ENCODE measurements at places on chromosomes 16 and 17.

DNA sequence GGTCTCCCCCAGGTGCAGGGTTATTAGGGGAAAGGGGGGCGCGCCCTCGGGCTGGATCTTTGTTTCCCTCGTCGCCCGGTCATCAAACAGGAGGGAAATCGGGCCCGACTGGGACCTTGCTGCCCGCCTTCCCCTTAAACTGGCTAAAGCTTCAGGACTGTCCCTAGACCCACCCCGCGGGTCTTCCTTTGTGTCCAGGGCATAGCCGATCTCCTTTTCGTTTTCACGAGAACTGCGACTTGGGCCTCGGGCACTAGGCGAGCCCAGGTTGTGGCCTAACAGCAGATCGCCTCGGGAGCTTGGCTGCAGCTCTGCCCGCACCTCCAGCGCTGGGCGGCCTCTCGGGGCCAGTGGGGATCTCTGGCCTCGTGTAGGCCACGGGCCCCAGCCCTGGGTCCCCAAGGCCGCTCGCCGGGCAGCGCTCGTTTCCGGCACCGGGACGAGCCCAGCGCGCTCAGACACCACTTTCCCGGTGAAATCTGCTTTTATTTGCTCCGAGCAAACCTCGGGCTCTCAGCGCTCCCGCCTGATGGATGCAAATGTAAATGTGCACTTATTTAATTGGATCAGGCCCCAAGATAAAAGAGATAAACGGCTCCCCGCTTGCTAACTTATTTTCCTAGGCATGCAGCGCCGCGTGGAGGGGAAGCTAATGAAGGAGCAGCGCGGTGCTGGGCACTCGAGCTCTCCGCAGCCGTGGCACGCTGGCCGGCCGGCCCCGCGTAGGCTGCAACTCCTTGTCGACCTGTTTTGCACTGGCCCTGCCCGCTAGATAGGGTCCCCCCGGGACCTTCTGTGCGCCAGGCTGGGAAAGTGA is 7.8 kb downstream of the IRX5 start:
- DNase-seq = no peak

GRCh38 chr16:16780588-16780987 is 401.6 kb downstream of the NPIPA7 start:
- no peak for DNase-seq

DNA sequence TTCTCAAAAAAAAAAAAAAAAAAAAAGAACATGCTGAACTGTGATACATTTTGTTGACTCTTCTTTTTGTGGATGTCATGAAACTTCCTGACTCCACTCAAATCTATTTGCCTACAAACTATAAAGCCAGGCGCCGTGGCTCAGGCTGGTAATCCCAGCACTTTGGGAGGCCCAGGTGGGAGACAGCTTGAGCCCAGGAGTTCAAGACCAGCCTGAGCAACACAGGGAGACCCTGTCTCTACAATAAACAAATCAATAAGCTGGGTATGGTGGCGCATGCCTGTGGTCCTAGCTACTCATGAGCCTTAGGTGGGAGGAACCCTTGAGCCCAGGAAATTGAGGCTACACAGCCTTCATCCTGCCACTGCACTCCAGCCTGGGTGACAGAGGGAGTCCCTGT is 1.5 kb upstream of the NT5C start:
- DNase-seq = no peak

GRCh38 chr17:68954146-68954896 is 871 bp downstream of the ABCA8 start:
- no peak for DNase-seq

GRCh38 chr16:68707340-68708152 is 29.5 kb upstream of the CDH1 start:
- no peak for DNase-seq

DNA sequence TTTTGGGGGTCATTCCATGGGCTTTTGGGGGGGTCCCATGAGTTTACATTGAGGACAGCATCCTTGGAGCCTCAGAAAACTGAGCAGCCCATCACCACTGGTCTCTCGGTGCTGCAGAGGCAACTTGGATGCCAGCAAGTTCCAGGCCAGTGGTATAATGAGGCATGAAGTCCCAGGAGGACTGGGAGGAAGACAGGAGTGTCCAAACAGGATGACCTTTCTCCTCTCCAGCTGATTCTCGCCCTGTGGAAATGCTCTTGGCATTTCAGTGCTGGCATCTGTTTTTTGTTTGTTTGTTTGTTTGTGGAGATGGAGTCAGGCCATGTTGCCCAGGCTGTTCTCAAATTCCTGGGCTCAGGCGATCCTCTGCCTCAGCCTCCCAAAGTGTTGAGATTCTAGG is 347.6 kb downstream of the SNX29 start:
- DNase-seq = no peak

GRCh38 chr17:75069783-75070182 is 18.0 kb upstream of the SLC16A5 start:
- DNase-seq = no peak

DNA sequence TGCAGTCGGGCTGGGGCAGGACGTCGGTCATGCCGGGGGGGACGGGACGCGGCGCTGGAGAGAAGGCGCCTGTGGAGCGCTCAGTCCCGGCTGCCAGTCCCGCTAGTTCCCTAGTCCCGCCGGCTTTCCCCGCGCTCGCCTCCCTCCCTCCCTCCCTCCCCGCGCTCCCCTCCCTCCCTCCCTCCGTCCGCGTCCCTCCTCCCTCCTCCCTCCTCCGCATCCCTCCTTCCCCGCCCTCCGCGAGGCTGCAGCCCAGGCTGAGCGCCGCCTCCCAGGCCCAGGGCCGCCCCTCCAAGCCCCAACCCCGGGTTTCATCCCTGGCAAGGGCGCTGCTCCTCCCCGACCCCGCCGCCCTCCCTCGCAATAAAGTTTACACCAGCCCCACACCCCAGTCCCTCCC is 34.8 kb downstream of the TIMM22 start:
- no peak for DNase-seq

DNA sequence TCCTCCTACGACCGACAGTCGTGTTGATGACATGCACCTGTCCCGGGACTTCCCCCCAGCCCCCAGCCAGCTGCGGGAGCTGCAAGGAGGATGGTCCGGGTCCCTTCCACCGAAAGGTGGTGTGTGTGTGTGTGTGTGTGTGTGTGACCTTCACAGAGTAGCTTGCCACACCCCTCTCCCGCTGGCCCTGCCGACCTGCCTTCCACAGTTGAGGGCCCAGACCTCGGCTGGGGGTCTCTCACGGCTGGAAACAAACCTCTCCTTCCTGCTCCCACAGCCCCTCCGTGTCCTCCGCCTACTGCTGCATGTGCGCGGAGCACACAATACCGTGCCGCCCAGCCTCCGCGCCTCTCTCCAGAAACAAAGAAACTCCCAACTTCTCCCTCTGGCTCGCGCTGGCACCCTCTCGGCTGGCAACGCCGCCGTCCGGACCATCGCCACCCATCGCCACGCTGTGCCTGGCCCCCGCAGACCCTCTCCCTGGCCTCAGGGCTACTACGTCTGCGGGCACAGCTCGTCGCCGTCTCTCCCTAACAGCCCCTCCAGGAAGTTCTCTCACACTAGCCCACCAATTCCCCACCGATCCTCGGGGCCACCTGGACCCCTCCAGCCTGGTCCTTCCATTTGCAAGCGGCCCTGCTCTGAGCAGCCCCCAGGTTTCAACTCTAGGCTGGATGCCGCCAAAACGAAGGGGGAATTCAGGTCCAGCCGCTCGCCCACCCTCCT is 81.2 kb downstream of the TIMM22 start:
- DNase-seq = no peak

DNA sequence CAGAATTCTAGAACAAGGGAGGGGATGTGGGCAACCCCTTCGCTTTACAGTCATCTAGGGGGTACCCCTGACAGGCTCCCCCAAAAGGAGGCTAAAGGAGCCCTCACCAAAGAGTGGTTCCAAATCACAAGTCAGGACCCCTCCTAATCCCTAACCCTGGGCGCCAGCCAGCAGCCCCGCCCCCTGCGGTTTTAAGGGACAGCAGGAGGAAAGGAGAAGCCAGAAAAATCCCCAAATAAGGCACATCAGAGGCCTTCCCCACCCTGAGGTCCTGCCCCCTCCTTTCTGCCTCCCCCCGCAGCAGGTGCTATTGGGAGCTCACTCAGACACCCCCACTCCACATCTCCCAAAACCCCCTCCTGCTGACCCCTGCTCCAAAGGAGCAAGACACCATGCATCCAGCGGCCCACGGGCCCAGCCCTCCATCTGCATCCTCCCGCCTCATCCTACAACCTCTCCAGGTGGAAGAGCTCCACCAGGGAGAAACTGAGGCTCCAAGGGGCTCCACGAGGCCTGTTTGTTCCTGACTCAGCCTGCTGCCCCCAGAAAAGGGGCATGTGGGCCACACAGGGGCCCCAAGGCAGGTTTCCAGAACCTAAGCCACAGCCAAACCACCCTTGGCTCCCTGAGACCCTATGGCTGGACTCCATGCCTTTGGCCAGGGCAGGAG is 93.5 kb downstream of the GOSR1 start:
- no peak for DNase-seq

- DNase-seq = no peak
Observed at GRCh38 chr16:65739518-65739917, 617.7 kb upstream of the CDH11 start.

- DNase-seq = no peak
Observed at GRCh38 chr17:1446201-1446600, 9.8 kb downstream of the CRK start.

GRCh38 chr17:71477356-71477755 is 643.5 kb upstream of the SOX9 start:
- DNase-seq = no peak

DNA sequence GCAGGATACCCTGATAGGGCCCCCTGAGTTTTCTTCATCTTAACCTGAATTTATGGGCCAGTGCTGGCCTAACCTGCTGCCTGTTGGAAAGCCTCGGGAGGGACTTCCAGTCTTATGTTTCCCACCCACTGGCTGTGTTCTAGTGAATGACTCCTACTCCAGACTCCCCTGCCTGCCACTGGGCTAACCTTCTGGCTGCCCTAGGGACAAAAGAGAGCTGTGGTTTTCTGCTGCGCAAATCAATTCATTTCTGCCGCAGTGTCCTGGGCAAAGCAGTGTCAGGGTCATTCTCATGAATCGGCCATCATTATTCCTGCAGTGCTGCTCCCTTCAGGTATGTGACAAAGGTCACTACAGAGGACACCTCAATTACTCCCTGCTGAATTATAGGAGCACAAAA is 386.2 kb downstream of the UTP18 start:
- DNase-seq = no peak

- DNase-seq = no peak
Observed at GRCh38 chr16:13795131-13795530, 124.8 kb upstream of the ERCC4 start.

DNA sequence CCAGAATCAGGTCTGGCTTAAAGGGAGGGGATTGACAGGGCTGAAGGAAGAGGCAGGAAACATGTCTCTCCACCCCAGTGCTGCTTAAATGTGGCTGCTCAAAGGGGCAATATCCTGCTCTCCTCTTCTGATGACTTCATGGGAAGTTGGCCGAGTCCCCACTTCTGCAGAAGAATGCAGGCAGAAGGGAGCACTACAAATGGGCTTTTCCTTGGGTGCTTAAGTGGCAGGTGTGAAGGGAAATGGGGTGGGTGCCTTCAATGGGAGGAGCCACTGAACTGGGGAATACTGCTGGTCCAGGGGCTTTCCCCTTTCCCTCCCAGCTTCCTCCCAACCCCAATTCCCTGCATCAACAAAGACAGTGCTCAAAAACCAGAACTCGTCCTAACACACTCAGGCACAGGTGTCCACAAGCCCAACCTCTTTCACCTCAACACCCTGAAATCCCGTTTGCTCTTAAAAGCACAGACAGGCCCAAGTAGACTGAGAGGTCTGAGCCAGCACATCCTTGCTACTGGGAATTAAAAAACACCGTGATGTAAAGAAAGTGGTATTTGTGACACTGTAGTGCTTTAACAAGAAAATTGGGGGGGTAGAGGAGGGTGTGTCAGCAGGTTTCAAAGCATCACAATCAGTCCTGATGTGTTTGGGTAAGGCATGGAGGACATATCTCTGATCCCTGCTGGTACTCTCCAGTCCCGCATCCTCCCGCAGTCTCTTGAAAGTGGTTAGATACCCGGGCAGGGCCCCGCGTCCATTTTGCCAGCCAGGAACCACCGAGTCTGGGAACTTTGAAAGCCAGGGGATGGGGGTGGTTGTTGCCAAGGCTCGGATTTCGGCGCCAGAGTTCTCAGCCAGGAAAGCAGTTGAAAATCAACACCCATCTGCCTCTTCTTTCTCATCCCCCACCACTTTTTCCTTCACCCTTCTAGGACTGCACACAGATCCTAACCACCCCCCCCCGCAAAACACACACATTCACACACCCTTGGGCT is 1.6 kb downstream of the CA10 start:
- DNase-seq = no peak

GRCh38 chr16:68553186-68553585 is 14.1 kb downstream of the ZFP90 start:
- DNase-seq = no peak

DNA sequence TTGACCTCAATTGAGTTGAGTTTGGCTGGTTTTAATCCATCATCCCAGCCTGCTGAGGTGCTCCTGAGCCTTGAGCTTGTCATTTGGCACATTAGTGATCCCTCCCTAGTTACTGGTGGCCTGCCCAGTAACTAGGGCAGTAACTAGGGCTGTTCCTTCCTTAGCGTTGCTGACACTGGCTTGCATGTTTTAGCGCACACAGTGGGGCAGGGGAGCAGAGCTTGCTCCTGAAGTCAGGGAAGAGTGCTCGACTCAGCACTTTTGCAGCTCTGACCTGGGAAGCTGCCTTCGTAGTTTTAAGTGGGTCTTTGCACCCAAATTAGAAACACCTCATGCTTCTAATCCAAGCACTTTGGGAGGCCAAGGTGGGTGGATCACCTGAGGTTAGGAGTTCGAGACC is 15.7 kb downstream of the CCDC42 start:
- no peak for DNase-seq

DNA sequence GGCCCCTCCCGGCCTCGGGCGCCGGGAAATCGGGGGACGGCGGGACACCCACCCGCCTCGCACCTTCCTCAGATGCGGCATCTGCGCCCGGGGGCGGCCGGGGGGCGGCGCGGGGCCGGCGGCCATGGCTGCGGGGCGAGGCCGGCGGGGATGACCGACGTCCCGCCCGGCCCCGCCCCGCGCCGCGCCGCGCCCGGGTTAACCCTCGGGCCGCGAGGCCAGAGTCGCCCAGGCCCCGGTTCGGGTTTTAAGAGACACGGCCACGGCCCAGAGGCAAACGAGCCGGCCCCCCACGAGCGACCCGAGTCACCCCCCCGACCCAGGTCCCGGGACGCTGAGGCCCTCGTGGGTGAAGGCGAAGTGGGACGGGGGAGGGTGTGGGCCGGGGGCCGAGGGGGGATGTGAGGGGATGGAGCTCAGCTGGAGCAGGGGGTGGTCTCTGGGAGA is at the start of gene RGS11:
Gene RGS11, minus strand, starts transcription at position 159 of the 447 bp plus-strand sequence. Its CDS starts 33 bp downstream, at position 126.
- no peak for DNase-seq

GRCh38 chr17:15951368-15952047 is 6.6 kb downstream of the ADORA2B start:
- DNase-seq = no peak

- no peak for DNase-seq
Observed at GRCh38 chr16:27922433-27922832, 141.1 kb downstream of the GSG1L start.

Data from stimulated activated CD4-positive, alpha-beta T cell treated with anti-CD3 and anti-CD28 coated beads, Interleukin-12 subunit alpha, Interleukin-12 subunit beta, amount 100 ng/mL, for 4 hours (primary cell).